ENCODE measurements at places on chromosomes 3 and 15.

GRCh38 chr15:58999694-59000093, 12.2 kb downstream of the RNF111 start:
- DNase-seq = no peak

DNA sequence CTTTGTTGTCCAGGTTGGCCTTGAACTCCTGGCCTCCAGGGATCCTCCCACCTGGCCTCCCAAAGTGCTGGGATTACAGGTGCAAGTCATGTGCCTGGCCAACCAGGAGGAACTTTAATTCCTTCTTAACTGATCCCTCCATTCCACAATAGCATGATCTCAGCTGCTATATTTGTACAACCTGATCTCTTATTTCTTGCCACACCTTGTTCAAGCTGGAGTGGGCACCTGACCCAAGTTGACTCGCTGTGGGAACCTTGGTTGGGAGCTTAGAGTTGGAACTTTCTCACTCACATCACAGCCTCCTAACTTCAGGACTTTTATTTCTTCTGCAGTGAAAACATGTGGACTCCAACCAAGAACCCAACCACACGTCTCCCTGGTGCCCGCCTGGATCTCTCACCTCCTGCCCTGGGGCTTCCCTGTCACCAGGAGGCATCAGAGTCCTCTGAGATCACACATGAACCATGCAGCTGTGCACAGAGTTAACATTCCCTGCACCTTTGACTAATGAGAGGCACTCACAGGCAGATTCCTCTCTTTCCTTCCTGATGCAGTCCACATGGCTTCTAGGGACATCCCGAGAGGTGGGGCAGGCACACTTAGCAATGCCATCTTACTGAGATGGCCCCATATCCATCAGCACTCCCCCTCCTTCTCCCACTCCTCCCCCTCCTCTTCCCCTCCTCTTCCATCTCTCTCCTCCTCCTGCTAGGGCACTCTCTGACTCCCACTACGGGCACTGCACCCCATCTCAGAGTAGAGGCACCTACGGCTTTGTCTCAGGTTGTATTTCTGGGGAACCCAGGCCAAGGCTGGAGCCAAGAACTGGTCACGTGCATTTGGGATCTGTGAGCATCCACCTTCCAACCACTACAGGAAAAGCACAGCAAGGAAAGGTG, 9.7 kb upstream of the CYFIP1 start:
- DNase-seq = no peak

- DNase-seq = no peak
Measured at GRCh38 chr3:160812304-160812703, 56.3 kb downstream of the PPM1L start.

DNA sequence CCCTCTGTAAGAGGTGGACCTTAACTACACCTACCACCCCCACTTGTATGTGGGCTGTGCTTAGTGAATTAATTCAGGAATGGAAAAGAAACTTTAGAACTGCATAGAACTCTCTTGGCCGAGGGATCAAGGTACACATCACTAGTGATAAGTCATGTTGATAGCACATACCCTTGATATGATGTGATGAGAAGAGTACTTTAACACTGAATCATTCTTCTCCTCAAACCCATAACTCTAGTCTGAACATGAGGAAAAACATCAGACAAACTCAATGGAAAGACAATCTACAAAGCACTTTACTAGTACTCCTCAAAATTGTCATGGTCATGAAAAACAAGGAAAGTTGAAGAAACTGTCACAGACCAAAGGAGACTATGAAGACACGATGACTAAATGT, 87.6 kb downstream of the P2RY1 start:
- no peak for DNase-seq

- no peak for DNase-seq
Measured at GRCh38 chr15:84766461-84767035, 18.2 kb downstream of the ZNF592 start.

- no peak for DNase-seq
Measured at GRCh38 chr3:25397150-25397549, 30.9 kb upstream of the RARB start.

- no peak for DNase-seq
Measured at GRCh38 chr3:171356251-171356650, 104.0 kb downstream of the TNIK start.

DNA sequence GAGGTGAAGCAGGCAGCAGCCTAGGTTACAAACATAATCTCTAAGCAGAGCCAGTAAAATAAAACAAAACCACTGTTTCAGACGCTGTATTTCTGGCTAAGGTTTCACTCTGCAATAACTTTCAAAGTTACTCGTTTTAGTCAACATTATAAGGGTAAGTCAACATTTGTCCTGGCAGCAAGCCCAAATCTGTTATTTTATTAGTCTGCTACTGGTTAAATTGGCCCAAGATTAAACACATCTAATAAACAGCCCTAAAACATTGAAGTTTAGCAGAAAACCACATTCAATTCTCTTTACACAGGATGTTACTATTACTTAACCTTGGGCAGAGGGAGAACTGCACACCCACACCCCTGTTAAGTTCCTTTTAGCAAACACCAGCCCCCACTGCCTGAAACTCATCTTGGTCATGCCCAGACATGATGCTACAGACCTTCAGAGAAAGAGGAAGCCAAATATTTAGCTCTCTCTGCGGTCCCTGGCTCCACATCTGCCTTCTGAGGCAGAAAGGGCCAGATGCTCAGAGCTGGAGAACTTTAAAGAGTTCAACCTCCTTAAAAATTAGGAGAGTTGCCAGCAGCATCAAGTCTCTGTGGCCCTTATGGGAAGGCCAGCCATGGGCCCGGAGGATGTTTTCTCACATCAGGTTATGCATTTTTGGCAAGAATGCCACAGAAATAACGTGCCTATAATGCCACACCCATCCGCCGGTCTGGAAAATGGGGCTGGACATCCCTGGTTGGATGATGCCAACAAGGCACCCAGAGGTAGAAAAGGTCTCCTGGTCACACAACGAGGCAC, 17.9 kb downstream of the ARHGEF3 start:
- no peak for DNase-seq

DNA sequence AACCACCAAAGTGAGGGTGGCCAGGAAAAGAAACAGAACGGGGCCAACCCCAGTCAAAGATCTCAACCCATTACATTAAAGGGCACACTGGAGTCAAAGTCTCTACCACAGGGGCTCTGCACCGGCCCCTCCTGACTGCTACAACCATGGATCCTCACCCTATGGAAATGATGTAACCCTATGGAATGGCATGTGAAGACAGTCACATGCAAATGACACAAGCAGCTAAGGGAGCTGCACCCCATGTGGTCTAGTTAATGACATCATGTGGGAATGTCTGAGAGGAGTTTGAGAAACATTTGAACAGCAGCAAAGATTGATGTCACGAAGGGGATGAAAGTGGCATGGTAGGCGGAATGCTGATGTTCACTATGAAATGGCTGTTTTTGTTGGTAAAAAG, 298.2 kb upstream of the SLCO3A1 start:
- DNase-seq = no peak

DNA sequence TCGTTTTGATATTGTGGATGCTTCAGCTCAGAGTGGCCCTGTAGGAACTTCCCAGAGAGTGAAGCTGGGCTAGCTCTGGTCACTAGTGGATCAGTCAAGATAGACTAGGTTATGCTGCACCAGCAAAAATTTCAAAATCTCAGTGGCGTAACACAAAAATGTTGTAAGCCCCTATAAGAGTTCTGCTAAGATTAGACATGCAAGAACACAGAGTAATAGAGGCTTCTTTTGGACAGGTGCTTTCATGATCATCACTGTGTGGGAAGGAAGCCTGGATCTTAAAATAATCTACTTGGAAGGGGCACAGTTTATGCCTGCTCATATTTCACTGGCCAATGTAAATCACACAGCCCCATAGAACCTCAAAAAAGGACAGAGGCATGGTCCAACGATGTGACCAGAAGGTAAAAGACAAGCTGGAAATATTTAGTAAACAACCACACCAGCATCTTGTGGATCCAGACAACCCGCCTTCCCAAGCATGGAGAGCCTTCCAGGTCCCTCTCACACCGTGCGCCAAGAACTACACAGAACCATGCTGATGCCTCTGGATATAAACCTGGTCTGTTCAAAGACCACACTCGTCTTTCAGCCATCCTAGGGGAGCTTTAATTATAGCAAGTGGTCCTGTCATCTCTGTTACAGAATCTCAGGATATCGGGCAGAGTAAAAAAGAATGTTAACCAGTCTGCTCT, 554.3 kb downstream of the EPHB1 start:
- no peak for DNase-seq

GRCh38 chr3:149654188-149654601, 3.6 kb downstream of the WWTR1 start:
- peak; percentile 38 for DNase-seq

DNA sequence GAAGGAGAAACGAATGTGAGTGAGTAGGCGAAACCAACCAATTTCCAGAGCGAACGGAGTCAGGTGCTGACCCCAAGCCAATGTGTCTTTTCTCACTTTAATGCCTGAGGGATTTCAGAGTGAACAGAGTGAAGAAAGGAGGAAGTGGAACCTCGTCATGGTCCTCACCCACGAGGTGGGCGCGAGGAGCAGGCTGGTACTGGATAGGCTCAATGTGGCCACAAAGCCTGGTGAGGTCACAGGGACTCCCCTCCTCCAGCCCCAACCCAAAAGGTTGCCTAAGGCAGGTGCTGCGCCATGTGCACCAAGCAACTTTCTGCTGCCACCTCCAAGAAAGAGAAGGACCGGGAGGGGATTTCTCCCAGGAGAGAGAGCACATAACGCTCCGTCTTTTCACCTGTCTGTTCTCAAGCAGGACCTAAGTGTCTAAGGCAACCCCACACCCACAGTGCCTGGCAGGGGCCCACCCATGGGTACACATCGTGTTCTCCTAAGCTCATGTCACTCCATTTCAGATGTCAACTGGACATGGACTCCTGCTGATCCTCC, 3.8 kb downstream of the NRROS start:
- no peak for DNase-seq

GRCh38 chr3:84906065-84906464, 52.7 kb upstream of the CADM2 start:
- no peak for DNase-seq

GRCh38 chr3:149252272-149252671, 30.6 kb upstream of the CP start:
- DNase-seq = no peak

GRCh38 chr15:90126596-90127435, 24.5 kb upstream of the IDH2 start:
- DNase-seq = no peak

DNA sequence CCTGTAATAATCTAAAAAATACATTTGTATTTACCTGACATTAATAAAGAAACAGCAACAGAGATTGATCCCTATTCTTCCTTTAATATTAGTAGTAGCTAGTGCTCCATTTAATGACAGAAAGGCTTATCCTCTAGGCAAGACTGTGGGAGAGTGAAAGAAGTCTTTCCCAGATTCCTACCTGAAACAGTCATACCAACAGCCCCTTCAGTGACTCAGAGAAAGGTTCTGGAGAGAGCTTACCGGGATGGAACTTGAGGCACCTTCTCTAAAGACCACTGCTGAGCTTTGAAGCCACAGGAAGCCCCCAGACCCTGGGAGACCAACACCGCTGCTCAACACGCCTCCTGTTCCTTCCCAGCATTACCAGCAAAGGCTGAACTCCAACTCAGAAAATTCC, 66.9 kb upstream of the FGF12 start:
- DNase-seq = no peak

GRCh38 chr3:138060792-138061191, 50.8 kb downstream of the CLDN18 start:
- no peak for DNase-seq

DNA sequence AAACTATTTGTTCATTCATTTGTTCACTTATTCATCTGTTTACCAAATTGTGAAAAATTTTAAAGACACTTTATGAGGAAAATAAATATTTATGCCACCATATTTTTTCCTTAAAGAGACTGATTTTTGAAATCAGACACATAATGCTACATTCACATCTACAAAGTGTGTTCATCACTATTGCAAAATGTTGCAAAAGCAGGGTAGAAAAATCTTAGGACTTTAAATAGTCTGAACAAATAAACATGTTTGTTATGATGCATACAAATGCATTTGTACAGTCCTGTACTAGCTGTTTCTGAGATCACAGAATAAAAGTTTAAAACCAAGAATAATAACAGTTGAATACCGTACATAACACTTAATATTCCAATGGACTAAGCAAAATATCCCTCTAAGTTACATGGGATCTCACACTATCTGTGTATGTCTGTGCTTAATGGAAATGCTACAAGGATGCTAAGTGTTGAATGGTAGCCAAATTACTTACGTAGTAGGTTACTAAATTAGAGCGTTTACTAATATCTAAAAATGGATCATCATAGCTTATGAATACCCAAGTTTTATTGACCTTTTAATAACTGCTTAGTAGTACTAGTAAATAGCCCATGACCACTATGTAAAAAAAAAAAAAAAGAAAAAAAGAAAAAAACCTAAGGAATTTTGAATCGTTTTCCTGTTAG, 25.1 kb downstream of the ATP11B start:
- DNase-seq = no peak

- DNase-seq = no peak
Measured at GRCh38 chr3:193016437-193016901, 98.8 kb upstream of the MB21D2 start.

DNA sequence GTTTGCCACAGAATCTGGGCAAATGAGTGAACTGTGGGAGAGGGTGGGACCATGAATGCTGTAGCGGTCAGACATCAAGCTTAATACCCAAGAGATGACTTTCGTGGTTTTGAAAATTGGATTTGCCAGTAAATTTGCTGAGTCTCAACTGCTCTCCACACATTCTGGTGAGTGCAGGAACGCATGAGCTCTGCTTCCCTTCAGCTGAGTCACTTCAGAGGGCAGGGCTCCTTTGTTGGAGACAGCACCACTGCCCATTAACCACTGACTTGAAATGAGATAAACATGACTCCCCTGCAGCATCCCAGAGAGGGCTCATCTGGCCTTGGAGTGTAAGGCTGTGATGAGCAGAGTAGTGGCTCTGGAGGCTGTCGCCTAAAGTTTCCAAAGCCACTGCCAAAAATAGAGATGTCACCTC, 22.6 kb downstream of the RARRES1 start:
- DNase-seq = peak; percentile 99

GRCh38 chr3:178129109-178129508, 407.1 kb upstream of the KCNMB2 start:
- DNase-seq = no peak

GRCh38 chr3:52364322-52365035, 48.4 kb downstream of the DNAH1 start:
- DNase-seq = no peak

DNA sequence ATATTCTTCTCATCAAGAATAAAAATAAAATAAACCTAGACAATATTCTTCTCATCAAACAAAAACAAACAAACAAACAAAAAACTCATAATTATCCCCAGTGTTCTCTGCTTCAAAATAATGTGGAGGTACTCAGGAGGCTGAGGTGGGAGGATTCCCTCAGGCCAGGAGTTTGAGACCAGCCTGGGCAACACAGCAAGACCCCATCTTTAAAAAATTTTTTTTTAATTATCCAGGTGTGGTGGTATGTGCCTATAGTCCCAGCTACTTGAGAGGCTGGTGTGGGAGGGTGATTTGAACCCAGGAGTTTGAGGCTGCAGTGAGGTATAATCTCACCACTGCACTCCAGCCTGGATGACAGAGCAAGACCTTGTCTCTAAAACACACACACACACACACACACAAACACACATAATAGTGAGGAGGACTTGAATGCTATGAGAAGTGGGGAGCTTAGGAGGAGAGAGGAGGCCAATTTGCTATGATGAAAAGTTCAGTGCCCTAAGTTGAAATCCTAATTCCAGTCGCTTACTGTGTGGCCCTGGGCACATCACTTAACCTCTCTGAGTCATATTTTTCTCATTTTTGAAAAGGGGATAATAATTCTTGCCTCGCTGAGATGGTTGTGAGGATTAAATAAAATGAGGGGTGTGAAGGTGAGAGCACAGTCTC, 35.8 kb upstream of the HERC1 start:
- no peak for DNase-seq

GRCh38 chr3:112095731-112096130, 9.5 kb downstream of the C3orf52 start:
- no peak for DNase-seq

All from RCC 7860 (cell line).